ENCODE measurements at places on chromosomes 1 and 21.

DNA sequence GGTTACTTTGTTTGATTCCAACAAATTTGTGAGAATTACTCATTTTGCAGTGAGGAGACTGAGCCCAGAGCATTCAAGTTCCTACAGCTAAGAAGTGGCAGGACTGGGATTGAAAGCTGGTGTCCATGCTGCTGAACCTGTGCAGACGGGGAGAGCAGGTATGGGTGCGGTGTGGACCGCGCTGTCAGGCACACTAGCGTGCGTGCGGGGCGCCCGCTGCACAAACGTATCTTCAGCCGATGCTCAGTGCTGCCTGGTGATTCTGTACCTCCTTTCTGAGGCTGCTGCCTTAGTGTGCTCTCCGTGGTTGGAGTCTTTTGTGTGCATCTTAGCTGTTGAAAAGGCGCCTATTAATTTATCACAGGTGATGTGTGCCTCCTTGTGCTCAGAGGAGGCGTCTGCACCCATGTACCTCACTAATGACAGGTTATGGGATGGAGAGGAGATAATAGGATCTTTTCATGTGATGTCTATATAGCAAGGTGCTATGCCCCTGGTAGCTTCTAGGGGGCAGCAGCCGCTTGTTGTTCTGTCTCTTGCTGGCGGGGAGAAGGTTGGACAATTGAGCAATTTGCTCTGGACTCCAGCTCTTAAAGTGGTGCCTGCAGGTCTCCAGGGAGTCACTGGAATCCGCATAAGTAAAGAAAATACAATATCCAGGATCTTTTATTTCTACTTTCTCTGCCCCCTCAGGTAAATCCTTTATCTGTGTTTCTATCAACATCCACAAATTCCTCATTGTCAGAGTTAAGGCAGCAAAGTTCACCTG lies 32.5 kb downstream of the PEX14 start:
- DNase-seq: no peak

DNA sequence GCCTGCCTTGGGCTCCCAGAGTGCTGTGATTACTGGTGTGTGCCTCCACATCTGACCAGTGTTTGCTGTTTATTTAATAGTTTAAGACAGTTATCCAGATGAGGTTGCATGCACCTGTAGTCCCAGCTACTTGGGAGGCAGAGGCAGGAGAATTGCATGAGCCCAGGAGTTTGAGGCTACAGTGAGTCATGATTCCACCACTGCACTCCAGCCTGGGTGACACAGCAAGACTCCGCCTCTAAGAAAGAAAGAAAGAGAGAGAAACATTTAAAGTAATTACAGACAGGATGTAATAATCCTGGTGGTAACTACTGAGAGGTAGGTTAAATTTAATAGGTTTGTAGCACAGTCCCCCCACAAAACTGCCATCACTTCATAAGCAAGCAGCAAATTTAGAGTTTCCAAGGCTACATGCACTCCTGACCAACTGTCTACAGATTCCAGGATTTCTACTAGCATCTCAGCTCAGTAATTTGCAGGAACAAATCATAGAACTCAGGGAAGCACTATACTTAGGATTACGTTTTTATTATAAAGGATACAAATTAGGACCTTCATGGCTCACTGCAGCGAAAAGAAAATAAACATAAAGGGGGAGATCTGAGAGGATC lies 89.6 kb downstream of the PKN2 start:
- no peak for DNase-seq

DNA sequence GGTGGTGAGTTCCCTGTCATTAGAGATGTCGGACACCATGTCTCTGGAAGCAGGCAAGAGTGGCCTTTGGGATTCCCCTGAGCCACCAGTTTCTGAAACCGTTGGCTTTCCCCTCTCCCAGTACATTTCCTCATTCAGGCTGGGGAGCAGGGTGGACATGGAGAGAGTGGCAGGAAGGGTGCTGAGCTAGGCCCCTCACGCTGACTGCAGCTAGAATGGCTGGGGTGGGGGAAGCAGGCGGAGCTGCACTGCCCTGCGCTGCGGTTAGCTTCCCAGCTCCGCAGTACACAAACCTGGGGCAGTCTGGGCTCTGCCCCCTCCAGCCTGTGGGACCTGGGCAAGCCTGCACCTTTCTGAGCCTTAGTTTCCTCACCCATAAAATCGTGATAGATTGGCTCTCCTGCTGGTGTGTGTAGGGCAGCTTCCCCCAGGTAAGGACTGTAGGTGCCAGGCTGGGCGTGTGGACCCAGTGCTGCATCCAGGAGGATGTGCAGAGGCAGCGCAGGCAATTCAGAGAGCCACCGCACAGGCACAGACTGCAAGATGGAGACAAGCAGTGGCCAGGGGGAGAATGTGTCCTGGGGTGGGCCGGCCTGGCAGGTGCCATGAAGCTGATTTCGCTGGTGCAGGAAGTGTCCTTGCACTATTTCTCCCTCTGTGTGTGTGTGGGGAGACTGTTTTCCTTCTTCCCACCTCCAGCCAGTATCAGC lies 3.0 kb downstream of the PLA2G2F start:
- no peak for DNase-seq

GRCh38 chr1:174114788-174115448 lies 44.4 kb upstream of the RABGAP1L start:
- DNase-seq: no peak

- DNase-seq: no peak
Measured at GRCh38 chr1:192130175-192130574, 28.1 kb upstream of the RGS18 start.

GRCh38 chr1:12506281-12507280 lies 111.4 kb downstream of the DHRS3 start:
- DNase-seq: no peak

DNA sequence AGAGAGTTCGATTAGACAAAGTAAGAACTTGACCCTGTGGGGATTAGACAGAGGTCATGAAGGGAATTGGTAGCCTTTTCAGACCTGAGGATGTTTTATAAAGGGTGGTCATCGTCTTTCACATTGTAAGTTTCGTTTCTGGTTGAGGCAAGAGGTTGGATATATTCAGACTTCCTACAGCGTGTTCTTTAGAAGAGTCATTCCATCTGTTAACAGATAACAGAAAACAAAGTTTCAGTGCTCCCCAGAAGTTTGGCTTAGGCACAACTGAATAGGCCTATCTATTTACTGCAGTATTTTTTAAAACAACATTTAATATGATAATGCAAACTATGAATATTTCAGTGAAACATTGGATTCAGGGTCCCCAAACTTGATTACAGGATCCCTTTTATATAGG lies 17.1 kb upstream of the IVNS1ABP start:
- DNase-seq: no peak

DNA sequence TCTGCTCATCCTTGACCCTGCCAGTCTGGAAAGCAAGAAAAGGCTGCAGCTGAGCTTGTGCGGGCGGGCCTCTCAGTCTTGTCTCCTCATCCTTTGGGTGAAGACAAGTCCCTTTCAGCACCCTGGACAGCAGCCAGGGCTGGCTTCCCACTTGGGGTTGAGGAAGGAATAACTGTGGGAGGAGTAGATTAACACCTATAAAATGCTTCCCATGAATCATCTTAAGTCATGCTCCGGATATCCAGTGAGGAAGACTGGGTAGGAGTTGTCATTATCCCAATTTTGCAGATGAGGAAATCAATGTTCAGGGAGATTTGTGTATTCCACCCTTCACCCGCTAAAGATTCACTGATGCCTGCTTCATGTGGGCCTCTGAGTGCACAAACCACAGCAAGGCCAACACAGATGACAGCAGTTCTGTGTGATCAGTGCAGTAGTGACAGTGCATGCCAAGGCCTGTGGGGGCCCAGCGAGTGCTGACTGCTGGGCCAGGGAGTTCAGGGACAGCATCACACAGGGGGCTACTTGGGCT lies 20.1 kb upstream of the COL16A1 start:
- DNase-seq: no peak

- DNase-seq: no peak
Measured at GRCh38 chr1:84721152-84721551, 30.9 kb upstream of the SSX2IP start.

DNA sequence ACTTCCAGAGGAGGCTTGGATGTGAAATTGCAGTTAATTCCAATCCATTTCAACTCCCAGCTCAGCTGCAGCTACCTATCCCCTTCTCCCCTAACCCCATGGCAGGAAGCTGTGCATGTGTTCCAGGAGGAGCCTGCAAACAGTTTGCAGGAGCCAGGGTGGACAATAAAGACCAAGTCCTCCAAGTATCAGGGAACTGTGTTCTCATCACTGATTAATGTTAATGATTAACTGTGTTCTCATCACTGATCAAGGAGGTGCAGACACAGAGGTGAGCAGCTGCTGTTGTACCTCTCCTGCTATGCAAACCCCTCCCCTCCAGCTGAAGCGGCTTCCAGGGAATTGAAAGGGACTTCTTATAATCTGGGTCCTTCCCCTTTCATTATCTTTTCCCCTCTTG lies 19.2 kb downstream of the CLDN19 start:
- DNase-seq: no peak

GRCh38 chr1:239644604-239645003 lies 258.2 kb downstream of the CHRM3 start:
- DNase-seq: no peak

DNA sequence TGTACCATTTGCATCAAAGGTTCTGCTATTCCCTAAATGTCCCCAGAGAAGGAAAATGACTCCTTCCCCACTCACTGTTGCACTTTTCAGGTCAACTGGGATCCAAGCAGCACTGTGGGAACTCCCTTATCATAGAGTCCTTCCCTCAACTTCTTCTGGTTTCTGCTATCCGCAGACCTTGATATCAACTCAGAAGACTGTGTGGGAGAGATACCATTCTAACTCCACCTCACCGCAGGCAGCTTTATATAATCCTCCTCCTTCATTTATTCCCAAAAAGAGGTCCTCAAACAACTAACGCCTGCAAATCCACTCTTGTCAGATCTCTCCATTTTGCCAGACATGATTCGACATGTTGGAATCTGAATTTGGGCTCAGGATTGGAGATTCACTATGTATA lies 27.3 kb downstream of the LHX9 start:
- no peak for DNase-seq

DNA sequence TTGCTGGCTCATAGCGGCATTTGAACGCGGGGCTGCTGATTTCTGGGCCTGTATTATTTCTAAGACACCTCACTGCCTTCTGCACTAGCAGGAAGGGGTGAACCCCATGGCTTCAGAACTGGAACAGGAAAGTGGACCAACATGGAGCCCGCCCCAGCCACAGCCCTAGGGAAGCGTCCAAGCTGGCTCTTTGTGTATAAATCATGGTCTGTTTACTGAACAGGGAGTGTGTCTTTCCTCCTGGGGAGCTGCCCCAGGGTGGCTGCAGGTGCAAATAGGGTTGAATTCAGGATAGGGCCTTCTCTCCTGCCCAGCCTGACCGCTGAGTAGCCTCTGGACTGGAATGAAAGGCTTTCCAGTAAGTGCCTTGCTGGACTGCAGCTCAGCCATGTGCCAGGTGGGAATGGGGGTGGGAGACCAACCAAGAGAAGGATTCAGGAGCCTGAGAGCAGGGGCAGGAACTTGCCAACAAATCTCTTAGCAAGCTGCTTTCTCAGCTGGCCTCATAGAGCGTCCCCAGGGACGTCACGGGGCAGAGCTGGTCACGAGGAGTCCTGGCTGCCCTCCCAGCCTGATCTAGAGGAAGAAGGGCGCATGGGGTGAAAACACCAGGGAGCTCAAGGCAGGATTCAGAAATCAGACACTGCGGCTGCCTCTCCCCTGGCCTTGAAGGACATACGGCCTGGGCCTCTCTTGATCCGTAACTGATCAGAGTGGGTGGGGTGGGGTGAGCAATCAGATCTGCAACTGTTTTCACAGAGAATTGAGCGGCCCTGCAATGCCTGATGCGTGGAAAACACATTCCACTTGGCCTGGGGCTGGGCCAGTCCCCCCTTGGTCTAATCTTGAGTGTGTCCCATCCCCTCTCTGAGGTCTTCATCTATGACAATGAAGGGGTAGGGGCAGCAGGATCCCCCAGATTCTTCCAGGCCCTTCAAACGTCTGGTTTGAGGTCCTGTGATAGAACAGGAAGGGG lies 56.5 kb upstream of the SELENON start:
- no peak for DNase-seq

GRCh38 chr1:111593403-111594305 lies 25.9 kb upstream of the RAP1A start:
- no peak for DNase-seq

DNA sequence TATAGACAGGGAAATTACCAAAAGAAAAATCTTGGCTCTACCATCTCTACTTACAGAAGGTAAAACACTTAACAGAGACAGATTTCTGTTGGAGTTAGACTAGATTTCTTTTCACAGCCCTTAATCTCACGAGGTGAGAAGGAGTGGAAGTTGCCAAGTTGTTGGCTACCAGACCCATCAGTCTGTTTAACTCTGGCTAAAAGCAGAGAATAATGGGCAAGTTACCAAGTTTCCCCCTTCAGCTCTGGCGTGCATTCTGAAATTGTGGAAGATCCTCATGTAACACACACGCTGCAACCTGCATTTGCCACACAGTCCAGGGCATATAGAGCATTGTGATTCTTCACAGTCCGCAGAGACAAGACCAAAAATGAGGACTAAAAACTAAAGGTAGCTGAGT lies 49.3 kb downstream of the STX6 start:
- DNase-seq: no peak

- DNase-seq: no peak
Measured at GRCh38 chr1:204705888-204706837, 20.6 kb upstream of the LRRN2 start.
